Activated T-helper 1 cell treated with anti-CD3 and anti-CD28 coated beads, Interleukin-12 subunit alpha, Interleukin-12 subunit beta, Interleukin-2, Interleukin-4 antibody, amounts not matched to agents 30 ng/mL and 10 ng/mL and 1 ng/mL, durations not matched to agents 14 hours and 24 hours and 36 hours (primary cell): ENCODE measurements at places on chromosomes 7 and 10. TPM values are rescaled to one million over a fixed set of nuclear protein-coding genes. Genes with fewer than 3 reads are reported as not detected.

PBLD gene
- total RNA-seq = 1.1 and 1.6 TPM in 2 replicates

- no peak for DNase-seq
Measured at GRCh38 chr7:83786858-83787257, 137.9 kb upstream of the SEMA3E start.

GRCh38 chr7:122136078-122136477, 8.0 kb downstream of the AASS start:
- DNase-seq = no peak

- DNase-seq = no peak
Measured at GRCh38 chr10:133471300-133472109, 17.8 kb downstream of the SCART1 start.

DNA sequence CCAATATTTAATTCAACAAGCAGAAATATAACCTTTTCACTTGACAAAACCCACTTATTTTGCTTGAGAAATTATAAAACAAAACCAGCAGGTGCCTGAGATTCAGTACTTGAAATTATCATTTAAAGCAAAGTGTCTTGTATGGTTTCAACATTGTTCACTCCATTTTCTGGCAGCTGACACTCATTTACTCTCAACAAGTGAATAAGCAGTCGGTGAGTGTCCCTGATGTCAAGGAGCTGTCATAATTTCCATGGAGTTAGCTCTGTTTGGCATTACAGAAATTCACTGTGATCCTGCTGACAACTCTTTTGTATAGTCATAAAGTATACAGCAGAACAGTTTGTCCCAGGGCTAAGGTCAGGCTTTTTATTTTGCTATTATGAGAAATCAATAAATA, 490.0 kb downstream of the CNTNAP2 start:
- DNase-seq = no peak

CH25H gene
- total RNA-seq = not detected in 2 replicates

RTKN2 gene
- total RNA-seq = 3.0 and 3.7 TPM in 2 replicates

DNA sequence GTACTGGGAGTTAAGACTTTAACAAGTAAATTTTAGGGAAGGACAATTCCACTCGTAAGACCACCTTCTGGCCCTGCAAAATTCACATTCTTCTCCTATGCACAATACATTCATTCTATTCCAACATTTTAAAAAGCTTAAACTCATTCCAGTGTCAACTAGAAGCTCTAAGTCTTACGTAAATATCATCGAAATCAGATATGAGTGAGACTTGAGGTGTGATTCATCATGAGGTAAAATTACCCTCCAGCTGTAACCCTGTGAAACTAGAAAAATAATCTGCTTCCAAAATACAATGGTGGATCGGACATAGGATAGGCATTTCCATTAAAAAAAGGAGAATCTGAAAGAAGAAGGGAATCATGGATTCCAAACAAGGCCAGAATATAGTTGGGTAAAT, 370.3 kb downstream of the CDC14C start:
- no peak for DNase-seq

- no peak for DNase-seq
Measured at GRCh38 chr7:103524042-103524907, 78.3 kb upstream of the SLC26A5 start.

DNA sequence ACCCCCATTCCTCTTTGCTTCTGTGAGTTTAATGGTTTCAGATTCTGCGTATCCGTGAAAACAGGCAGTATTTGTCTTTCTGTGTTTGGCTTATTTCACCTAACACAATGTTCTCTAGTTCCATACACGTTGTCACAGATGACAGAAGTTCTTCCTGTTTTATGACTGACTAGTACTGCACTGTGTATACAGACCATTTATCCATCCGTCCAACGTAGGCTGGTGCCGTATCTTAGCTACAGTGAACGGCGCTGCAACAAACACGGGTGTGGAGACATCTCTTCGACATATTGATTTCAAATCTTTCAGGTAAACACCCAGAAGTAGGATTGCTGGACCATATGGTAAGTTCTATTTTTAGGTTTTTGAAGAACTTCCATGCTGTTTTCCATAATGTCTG, 181.7 kb downstream of the PARD3 start:
- DNase-seq = no peak

INMT gene
- 0.23 TPM in 1 of 2 replicates, not detected in the other for total RNA-seq

FOXI2 gene
- not detected in 2 replicates for total RNA-seq

DNA sequence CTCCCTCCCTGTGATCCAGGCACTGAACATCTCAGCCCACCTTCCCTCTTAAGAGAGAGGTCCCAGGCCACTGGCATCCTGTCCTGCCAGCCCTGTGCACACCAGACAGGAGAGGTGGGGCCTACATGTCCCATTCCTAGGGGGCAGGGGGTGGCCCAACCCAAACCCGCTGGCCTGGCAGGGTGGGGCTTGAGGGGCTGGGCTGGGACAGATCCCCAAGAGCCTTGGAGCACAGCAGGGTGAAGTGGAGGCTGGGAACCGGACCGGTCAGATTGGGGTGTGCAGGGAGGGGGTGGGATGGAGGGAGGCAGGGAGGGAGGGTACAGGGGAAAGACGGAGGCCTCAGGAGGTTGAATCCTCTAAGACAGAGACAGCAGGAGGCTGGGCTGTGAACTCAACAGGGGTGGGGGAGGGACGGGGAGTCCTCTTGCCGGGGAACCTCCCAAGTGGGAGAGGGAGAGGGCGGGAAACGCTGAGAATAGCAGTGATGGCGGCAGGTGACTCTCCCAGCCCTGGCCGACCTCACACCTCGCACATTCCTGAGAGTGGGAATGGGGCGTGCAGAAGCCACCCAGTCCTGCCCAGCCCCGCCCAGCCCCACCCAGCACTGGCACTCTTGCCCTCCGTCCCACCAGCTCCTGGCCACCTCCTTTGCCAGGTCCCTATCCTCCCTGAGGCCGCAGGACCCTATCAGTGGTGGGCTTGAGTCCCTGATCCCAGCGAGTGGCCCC, 6.7 kb downstream of the TSC22D4 start:
- no peak for DNase-seq

DNA sequence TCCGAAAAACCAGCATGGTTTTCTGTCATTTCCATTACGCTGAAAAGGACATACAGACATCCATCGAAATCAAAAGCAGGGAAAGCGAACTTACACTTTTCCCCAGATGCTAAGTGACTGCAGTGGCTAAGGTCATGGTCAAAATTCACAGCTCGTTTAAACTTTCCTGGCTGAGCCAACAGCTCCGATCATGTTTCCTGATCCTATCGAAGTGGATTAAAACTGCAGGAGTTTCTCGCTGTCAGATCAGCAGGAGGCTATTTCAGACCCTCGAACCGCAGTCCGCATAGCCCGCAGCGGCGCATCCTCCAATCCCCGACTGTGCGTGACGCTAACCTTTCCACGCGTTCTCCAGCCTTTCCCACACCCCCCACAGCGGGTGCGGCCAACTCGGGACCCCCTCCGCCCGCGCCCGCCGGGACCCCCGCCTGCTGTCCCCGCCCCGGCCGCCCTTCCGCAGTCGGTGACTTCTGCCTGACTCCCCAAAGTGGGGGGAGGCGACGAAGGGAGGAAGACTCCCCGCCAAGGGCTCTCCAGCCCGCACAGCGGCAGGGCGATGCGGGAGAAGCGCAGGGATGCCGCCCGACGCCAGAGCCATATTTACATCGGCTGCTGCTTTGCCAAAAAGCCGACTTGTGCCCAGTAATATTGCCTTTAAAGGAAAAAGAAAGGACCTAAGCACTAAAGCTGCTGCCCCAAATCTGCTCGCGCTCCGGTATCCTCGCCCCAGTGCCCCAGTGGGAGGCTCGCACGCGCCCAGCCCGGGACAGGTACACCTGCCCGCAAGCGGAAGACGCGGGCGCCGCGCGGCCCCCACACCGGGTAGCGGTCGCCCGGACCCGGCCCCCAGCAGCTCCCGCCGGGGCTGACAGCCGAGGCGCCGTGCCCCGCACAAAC, 1.2 kb downstream of the PIP4K2A start:
- peak; percentile 31 for DNase-seq

GRCh38 chr7:40137563-40137962, 2.8 kb downstream of the SUGCT start:
- no peak for DNase-seq

DNA sequence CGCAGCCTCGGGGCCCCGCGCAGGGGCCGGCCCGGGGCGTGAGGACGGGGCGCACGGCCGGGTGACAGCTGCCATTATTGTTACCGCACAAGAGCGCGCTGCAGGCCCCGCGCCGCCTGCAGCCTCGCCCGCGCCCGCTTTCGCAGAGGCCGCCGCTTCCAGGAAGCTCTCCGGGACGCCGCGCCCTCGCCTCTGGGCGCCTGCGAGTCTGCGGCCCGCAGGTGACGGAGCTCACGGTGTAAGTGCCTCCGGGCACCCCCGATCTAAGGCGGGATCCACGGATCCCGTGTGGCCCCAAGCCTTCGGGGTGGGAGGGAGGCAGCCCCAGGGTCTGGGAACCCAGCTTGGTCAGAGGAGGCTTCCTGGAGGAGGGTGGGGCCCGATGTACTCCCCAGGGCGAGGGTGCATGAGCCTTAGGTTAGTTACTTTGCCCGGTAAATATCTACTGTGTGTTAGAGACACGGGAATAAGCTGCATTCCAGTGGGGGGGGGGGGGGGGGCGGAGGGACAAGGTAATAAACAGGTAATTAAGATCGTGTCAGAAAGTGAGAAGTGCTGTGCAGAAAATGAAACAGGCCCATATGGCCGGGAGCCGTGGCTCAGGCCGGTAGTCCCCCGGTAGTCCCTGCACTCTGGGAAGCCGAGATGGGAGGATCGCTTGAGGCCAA, 638 bp downstream of the IQCE start:
- DNase-seq = peak; percentile 24

DNA sequence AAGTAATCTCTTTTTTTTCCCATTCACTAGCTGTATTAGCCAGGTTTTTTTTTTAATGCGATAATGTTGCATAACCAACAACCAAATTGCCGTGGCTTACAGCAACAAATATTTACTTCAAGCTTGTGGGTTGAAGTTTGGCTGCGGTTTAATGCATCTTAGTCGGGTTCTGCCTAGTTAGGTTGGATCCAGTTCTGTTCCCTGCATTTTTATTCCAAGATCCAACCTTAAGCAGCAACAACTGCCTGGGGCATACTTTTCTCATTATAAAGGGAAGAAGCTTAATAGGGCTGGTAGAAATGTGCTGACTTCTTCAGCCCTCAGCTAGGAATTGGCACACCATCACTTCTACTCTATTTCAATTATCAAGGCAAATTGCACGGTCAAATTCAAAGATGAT, 1115.5 kb upstream of the AUTS2 start:
- DNase-seq = no peak

EFCAB10 gene
- total RNA-seq = not detected in 2 replicates

- no peak for DNase-seq
Measured at GRCh38 chr10:94409021-94409657, 6.8 kb downstream of the TBC1D12 start.

- DNase-seq = no peak
Measured at GRCh38 chr7:70480927-70481569, 650.9 kb upstream of the GALNT17 start.

- no peak for DNase-seq
Measured at GRCh38 chr10:132701099-132701845, 84.7 kb downstream of the NKX6-2 start.

NEURL1 gene
- total RNA-seq = 3.4 and 3.6 TPM in 2 replicates
